ENCODE measurements at places on chromosomes 6 and 20.
A peak's percentile ranks its signal among the peaks of the same experiment; 100 is the strongest.

- DNase-seq, result no peak
Observed at GRCh38 chr20:57689745-57690481, 19.9 kb downstream of the PMEPA1 start.

DNA sequence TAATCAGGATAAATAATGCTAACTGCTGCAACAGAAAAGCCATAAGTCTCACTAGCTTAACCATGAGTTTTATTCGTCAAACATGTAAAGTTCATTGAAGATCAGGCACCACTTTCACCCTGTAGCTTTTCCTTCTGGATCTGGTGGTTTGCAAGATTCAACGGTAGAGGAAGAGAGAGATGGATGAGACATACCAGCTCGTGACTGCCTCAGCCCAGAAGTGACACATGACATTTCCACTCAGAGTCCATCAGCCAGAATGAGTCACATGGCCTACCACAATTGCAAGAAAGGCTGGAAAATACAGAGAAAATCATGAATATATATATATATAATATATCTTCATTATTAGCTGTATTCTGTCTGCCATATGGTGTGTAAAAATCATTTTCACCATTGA is 29.0 kb downstream of the SPTLC3 start:
- no peak for DNase-seq

GRCh38 chr6:106556368-106556960 is 72.8 kb downstream of the RTN4IP1 start:
- DNase-seq, result no peak

DNA sequence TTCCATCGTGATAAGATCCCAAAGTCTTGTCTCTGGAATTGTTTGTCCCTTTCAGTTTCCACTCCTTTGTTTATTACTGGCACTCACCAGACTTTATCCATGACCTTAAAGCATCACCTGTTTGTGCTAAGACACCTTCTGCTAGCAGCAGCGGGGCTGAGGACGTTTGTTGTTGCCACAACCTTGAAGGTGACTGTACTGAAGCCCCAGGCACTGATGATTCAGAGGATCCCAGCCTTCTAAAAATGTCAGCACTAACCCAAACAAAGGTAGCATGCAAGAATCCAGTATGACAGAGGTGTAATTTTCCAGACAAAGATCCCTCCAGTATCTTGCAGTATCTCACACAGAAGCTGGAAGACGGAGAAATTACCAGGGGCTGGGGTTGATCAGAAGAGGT is 28.9 kb upstream of the SMIM8 start:
- no peak for DNase-seq

- DNase-seq, result no peak
Observed at GRCh38 chr6:132973514-132973993, 159.2 kb downstream of the RPS12 start.

GRCh38 chr20:10618611-10619245 is 55.1 kb downstream of the JAG1 start:
- DNase-seq, result no peak

DNA sequence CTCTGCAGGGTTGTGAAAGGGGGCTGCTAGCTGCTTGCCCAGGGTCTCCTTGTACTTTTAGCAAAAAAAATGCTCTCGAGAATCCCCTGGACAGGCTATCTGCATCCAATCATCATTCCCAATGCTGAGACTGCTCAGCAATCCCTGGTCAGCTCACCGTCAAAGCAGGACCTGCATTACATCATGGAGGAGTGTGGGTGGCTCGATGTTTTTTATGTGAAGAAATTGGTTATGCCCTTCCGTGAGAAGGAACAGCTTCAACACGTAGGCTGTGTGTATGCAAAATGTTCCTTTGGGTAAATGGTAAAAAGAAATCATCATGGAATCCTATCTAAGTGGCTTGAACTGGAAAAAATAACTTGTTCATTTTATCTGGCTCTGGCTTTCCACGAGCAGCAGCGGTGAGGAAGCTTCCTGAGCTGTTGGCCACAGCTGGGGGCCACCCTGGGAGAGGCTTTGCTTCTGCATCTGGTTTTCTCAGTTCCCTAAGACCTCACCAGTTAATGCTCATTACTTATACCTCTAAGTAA is 111.4 kb downstream of the FYN start:
- DNase-seq, result no peak

GRCh38 chr6:24566020-24566767 is 71.4 kb downstream of the ALDH5A1 start:
- no peak for DNase-seq

DNA sequence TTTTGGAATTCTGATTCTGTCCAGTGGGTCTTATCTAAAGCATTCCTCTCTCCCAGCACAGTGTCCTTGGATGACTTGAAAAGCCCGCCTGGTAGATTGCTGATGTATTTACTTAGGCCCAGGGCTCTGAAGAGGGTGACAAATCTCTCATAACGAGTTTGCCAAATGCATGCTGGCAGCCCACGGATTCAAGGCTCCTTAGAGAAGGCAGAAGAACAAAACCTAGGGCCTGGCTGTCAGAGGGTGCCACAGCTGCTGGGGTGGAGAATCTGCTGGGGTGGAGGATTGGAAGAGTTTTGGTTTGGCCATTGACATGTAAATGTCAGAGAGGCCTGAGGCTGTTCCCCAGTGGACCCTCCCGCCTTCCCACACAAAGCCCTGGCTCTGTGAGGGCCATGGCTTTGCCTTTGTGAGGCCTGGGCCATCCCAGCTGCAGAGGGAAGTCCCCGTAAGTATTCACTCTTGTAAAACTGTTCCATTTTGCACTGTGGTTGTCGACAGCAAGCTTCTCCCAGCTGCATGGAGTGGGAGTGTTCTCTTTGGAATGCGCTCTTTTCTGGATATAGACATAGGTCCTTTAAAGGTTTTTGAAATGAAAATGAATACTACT is 50.3 kb downstream of the ANKRD6 start:
- DNase-seq, result no peak

- no peak for DNase-seq
Observed at GRCh38 chr20:59165891-59166709, 2.5 kb downstream of the ZNF831 start.

GRCh38 chr6:13568970-13569369 is 5.4 kb upstream of the SIRT5 start:
- DNase-seq, result no peak

- DNase-seq, result no peak
Observed at GRCh38 chr20:8581446-8582183, 449.5 kb downstream of the PLCB1 start.

- no peak for DNase-seq
Observed at GRCh38 chr6:23630726-23631635, 495.0 kb upstream of the NRSN1 start.

DNA sequence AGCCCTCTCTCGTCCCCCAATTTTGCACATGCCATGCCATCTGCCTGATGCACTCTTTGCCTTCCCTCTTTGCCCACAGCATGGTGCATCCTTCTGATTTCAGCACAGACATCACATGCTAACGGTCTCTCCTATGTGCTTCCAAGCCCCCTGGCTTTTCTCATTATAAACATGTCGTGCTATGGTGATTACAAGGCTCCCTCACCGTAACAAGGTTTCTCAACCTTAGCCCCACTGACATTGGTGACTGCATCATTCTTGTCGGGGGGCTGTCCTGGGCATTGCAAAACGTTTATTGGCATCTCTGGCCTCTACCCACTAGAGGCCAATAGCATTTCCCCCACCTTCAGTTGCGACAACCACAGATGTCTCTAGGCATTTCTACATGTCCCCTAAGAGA is 187.2 kb downstream of the TFAP2C start:
- no peak for DNase-seq

GRCh38 chr6:163332575-163332974 is 81.9 kb upstream of the QKI start:
- DNase-seq, result no peak

DNA sequence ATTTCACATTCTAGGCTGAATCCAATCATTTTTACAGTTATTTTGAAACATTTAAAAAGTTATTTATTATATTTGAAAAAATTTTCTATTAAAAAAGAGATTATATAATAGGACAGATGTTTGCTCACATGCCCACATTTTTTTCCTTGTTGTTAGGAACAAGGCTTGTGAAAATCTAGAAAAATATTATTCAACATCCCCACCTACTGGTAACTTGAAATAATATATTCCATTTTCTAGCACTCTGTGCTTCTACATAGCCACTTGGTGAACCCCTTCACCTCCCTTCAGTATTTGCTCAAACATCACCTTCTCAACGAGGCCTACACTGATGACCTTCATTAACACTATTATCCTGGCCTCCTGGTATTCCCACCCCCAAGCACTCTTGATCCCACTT is 18.3 kb upstream of the GPRC6A start:
- DNase-seq, result no peak

GRCh38 chr6:152572338-152573088 is 64.6 kb downstream of the SYNE1 start:
- DNase-seq, result no peak

DNA sequence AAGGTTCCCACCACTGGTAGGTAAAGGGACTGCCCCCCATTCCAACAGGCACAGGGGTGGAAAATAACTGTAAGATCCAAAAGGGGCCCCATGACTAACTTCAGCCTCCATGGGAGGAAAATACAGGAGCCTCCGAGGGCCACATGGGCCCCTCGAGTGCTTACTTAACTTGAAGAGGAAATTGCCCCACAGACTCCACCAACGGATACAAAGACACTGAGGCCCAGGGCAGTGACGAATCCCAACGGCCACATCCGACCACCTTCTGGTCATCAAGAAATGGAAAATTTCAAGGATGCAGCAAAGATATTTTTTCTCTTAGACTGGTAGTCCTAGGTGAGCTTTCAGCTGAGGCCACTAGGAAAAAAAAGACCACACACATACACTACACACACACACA is 116.0 kb upstream of the MRPS10 start:
- DNase-seq, result no peak

DNA sequence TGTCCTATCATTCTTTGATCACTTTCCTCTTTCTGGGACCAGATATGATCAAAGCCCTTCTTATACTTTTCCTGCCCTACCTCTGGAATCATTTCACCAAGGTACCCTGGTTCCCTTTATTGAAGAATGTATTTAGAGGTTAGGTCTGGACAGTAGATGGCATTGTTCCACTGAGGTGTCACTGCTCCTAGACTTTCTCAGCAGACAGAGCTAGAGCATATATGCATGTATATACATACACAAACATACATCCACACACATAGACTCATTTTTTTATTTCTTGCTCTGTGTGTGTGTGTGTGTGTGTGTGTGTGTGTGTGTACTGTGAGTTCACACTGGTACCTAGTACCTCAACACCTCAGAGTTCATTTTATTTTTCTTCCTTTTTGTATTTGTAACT is 40.9 kb downstream of the PTPRA start:
- DNase-seq, result no peak

DNA sequence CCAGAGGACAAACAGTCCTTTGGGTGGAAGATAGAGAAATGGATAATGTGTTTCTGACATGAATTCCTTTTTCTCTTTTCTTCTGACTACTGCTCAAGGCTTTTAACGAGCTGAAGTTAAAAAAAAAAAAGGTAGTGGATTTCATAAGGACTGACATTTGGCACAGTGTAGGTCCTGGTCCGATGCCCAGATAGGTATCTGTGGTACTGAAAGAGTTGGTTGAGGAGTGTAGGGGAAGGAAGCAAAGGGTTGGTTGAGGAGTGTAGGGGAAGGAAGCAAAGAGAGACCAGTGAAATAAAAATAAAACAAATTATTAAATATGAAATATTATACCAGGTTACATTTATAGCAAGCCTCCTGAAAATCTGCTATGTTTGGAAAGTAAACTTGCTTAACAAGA is 11.8 kb downstream of the UTRN start:
- no peak for DNase-seq

DNA sequence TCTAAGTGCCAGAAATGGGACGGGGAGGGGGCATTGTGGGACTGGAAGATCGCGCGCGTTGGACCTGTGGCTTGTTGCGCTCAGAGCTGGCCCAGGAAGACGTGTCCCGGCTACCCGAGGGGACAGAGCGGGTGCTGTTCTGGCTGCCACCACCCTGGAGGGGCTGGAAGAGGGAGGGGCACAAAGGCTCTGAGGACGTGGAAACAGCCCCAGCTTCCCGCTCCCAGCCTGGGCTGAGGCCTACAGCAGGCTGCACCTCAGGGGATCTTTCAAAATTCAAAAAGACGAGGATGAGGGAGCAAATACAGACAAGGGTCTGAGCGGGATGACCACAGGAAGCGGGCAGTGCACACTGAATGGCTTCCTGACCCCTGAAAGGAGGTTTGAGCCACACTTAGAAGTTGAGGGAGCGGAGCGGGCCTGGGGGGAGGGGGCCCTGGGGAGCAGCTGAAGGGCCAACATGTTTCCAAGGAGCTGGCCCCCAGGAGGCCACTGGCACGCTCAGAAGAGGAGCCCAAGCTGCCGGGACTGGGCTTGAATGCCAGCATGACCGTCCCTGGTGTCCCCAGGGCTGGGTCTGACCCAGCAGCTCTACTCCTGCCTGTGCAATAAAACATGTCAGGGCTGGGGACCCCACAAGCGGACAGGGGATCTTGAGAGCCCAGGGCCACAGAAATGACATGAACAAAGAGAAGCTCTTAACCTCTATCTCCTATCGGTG is 1.3 kb downstream of the OXT start:
- no peak for DNase-seq

GRCh38 chr6:128499079-128499731 is 21.2 kb downstream of the PTPRK start:
- no peak for DNase-seq

- peak; percentile 7 for DNase-seq
Observed at GRCh38 chr6:28977341-28978132, 27.6 kb downstream of the ZNF311 start.
